ENCODE measurements at places on chromosomes 16 and 17.

DNA sequence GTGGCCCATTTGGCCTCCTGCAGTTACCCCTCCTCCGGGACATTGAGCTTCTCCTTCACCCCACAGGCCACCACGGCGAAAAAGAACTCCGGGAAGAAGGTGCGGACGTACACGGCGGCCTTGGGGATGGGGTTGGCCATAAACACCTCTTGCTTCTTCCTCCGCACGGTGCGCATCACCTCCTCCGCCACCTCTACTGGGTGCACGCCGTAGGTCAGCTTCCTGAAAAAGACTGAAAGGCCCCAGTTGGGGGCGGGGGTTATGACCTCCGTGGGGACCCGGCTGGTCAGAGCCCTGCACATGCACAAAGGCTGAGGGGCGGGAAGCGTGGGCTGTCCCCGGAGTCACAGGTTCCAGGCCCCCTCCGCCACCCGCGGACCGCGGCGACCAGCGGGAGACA, 19.9 kb downstream of the DHRS7C start:
- no peak for DNase-seq

- DNase-seq = no peak
Observed at GRCh38 chr16:79473456-79473855, 127.1 kb downstream of the MAF start.

DNA sequence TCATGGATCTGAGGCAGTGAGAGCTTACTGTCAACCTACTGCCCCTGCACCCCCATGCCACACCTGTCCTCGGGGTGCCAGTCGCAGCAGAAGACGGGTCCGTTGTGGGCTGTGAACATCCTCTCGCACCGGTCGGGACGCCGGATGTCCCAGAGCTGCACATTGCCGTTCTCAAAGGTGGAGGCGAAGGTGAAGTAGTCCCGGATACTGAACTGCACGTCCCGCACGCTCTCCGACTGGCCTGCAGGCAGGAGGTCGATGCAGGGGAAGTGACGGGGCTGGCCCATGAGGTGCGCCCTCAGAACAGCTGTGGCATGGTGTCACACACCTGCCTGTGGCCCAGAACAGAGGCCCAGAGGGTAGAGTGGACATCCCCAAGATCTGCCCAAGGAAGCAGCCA, 2.7 kb downstream of the WDR24 start:
- no peak for DNase-seq

- no peak for DNase-seq
Observed at GRCh38 chr17:2235792-2236366, 67.7 kb downstream of the SMG6 start.

Measured in SIG-M5 (cell line).